ENCODE measurements at places on chromosomes 4 and X.

DNA sequence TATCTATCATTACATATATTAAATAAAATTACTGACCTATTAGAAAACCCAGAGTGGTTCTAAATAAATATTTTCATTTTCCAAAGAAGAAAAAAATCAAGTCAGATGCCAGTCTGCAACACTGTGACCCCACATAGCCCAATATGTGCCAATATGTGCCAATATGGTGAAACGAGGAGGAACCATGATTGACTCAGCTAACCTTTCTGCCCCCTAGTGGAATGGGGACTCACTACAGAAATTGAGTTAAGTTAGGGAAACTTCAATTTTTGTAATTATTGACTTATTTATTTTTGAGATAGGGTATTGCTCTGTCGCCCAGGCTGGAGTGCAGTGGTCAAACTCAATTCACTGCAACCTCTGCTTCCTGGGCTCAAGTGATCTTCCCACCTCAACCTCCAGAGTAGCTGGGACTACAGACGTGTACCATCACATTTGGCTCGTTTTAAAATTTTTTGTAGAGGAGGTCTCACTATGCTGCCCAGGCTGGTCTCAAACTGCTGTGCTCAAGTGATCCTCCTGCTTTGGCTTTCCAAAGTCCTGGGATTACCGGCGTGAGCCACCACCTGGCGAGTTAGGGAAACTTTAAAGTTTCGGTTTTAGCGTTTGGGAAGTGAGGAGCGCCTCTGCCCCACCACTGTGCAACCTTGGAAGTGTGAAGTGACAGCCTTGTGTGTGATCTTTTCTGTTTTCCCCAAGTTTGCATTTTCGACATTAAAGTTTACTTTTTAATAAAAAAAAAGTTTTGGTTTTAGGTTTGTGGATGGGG, 116.8 kb upstream of the SHISA3 start:
- no peak for DNase-seq

GRCh38 chrX:41895826-41896225, 27.5 kb downstream of the CASK start:
- DNase-seq, result no peak

DNA sequence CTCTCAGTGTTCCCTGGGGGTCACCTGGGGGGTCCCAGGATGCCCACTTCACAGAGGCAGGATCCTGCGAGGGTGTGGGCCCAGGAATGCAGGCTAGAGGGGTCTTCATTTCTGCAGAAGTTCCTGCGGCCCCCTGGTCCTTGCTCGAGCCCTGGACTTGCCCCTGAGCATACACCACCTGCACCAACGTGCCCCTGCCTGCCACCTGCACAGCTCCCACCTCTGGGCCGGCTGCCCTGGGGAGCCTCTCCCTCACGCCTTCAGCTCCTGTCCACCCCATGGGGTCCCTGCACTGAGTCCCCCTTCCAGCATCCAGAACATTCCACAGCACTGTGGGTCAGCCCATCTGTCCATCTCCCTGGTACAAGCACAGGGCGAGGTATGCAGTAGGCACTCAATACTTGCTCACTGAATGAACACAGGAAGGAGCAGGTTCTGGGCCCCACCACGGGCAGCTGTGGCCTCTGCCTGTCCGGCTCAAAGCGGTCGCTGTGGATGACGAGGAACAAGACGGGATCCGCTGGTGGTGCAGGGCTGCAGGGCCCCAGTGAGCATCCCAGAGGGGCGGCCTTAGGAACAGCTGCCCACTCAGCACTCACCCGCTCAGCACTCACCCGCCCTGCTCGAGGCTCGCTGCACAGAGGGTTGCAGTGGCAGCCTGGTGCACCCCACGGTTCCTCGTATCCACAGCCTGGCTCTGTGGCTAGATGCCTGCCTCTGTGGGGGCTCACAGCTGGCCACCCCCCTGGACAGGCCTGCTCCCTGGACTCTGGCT, 70.5 kb upstream of the MXD4 start:
- no peak for DNase-seq

- no peak for DNase-seq
Measured at GRCh38 chr4:40316782-40317635, 18.1 kb upstream of the CHRNA9 start.

DNA sequence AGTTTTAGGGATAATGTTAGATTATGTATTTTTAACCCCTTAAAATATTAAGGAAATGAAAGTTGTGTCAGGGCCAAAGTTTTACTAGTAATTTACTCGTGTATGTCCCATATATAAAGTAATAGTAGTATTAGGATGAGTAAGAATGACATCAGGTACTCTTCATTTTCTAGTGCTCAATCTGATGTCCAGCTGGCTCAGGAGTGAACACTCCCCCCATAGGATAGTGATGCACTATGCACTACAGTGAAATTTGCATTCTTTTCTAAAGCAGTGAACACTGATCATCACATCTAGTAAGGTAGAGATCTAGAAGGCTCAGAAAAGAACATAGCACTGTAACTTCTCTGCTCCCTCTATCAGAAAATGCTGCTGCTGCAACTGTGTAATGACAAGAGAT, 409.7 kb downstream of the GLUD2 start:
- no peak for DNase-seq

DNA sequence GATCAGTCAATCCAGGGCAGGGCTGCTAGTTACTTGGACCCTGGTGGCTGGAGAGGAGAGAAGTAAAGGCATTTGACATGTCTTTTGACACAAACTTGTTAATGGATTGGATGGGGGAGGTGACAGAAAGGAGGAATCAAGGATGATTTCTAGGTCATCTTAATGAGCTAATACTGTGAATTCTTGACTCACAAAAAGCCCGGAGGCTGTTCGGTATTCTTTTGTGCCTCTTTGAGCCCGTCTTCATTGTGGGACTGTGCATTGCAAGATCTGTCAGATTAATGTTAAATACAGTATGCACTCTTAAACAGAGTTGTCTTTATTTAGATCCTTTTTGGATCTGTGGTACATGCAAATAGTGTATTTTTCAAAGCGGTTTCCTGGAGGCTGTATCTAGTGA, 25.1 kb downstream of the POLA1 start:
- no peak for DNase-seq

GRCh38 chr4:183658362-183659028, 490 bp downstream of the RWDD4 start:
- DNase-seq, result no peak

DNA sequence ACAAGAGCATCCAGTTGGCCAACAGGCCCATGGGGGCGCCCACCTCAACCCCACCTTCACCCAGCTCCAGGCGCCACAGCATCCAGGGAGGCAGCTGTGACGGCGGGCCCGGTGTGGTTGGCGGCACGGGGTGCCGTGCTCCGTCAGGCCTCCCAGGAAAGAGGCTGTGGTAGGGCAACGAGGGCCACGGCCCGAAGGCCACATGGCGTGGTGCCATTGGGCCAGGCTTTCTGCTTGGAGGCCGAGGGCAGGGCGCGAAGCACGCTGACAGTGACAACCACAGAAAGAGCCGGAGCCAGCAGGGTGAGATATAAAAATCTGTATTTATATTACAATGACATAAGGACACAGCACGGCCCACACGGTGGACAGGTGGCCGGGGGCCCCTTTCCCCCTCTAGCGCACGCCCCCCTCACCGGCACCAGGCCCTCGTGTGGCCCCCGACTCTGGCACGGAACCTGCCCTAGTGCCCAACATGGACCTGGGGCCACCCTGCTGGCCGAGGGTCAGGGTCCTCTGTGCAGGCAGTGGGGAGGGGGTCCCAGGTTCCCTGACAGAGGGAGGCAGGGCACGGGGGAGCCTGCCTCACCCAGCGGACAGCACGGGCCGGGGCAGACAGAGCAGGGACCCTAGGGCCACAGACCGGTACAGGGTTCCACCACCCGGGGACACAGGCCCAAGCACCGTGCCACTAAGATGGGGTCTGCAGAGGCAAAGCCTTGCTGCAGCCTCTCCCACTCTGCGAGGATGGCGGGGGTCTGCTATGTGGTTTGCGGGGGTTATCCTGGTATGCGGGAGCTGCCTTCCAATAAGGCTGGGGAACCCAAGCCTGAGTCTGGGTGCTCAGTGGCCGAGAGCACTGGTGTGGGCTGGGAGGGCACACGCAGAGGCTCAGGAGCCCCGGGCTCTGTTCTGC, 5.5 kb upstream of the HAUS3 start:
- no peak for DNase-seq

- DNase-seq, result peak; percentile 60
Measured at GRCh38 chr4:111323496-111323895, 700.6 kb upstream of the PITX2 start.

- no peak for DNase-seq
Measured at GRCh38 chrX:25941087-25941486, 197.1 kb upstream of the MAGEB18 start.
